ENCODE measurements at places on chromosomes 13 and 19.

DNA sequence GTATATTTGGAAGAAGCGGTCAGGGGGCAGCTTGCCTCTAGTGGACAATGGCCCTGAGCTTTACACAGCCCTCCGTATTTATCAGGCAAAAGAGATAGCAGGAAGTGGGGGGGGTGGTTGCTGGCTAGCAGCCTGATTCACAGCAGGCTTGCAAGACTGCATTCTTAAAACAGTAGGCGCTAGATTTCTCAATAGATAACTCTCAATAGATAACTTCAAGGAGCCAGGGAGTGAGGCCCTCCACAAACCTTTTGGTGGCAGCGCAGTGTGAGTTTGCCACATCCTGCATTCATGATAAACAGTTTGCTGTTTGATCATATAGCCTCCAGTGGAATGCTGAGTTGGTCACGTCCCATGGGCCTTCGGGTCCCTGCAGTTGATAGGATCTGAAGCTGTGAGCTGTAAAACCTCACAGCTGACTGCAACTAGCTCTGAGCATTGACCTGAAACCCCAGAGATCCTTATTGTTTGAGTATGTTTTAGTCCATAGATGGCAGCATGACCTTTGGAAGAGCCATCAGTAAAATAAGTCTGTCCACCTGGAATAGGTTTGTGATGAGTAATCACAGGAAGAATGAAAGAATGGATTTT, 12.2 kb downstream of the FPR3 start:
- no peak for DNase-seq

- DNase-seq: peak; percentile 30
Observed at GRCh38 chr13:47420568-47420967, 523.7 kb upstream of the HTR2A start.

DNA sequence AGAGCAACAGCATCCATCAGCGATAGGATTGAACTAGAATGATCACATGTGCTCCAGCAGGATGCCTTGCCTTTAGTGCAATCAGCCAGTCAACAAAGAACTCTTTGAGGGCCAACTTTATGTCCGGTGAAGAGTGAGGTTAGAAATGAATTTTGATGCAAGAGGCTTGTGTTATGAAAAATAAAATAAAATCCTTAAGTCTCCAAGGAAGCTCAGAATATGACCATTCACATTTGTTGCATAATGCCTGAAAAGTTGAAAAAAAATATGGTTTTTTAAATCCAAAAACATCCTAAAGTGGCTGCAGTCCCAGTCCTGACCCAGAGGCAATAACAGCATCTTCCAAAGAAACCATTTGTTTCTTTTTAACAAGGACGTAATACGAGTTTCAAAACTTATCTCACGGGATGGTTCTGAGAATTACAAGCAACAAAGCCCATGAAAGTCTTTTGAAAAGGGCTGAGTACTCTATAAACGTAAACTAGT, 61.3 kb downstream of the DCLK1 start:
- no peak for DNase-seq

GRCh38 chr13:46342538-46342937, 44.5 kb downstream of the RUBCNL start:
- no peak for DNase-seq

GRCh38 chr13:94880463-94880862, 168.1 kb upstream of the SOX21 start:
- DNase-seq: no peak

GRCh38 chr19:47377801-47378200, 28.7 kb downstream of the DHX34 start:
- DNase-seq: no peak

DNA sequence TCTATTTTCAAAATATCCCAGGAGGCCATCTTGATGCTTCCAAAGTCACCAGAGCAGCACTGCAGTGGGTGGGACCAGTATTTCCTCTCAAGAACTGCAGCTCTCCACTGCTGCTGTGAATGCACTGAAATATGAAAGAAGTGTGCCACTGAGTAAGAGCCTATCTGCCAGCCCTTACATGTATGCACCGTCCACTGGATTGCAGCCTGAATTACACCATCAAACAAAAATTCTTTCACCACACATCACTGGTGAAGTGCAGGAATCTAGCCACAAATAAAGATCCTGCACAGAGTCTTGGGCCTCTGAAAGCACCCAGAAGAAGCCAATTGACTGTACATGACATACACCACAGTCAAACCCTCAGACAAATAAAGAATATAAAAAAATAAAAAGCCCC, 249.0 kb downstream of the LHFPL6 start:
- DNase-seq: no peak

- DNase-seq: no peak
Observed at GRCh38 chr19:45764945-45765701, 3.9 kb downstream of the SIX5 start.

Measured in mucosa of gallbladder (tissue), 1 donor.